Fibroblast of upper back skin (primary cell): ENCODE measurements at places on chromosomes 13 and 19.

GRCh38 chr19:47408156-47408938, 11.0 kb downstream of the MEIS3 start:
- no peak for DNase-seq

DNA sequence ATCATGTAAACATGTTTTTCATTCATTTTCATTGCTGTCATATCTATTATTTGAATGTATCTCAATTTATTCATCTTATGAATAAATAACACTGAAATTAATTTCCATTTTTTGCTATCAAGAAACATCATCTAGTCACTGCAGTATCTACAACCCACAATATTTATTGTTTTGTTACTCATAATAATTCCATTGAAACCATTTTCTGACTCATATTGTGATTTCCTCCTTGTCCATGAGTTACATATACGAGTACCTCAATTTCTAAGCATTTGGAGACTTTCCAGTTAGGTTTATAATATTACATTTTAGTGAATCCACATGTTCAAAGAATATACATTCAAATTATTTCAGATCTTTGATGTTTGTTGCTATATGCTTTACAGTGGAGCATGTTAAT, 1524.0 kb downstream of the SLITRK1 start:
- DNase-seq: peak; percentile 16

- DNase-seq: peak; percentile 61
Measured at GRCh38 chr13:79435561-79435990, 29.5 kb upstream of the RBM26 start.

DNA sequence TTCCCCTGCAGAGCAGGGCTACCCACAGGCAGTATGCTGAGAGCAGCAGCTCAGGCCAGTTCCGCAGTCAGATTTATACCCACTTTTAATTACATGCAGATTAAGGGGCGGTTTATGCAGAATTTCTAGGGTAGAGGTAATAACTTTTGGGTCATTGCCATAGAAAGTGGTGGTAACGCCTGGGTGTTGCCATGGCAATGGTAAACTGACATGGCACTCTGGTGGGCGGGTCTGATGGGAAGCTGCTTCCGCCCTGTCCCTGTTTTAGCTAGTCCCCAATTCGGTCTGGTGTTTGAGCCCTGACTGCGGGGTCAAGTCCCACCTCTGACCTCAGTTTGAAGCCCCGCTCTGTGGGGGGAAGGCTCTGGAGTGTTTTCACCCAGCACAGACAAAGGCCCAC, 141.1 kb upstream of the VSTM2B start:
- no peak for DNase-seq

- peak; percentile 38 for DNase-seq
Measured at GRCh38 chr13:52695856-52696255, 43.2 kb downstream of the SUGT1 start.

DNA sequence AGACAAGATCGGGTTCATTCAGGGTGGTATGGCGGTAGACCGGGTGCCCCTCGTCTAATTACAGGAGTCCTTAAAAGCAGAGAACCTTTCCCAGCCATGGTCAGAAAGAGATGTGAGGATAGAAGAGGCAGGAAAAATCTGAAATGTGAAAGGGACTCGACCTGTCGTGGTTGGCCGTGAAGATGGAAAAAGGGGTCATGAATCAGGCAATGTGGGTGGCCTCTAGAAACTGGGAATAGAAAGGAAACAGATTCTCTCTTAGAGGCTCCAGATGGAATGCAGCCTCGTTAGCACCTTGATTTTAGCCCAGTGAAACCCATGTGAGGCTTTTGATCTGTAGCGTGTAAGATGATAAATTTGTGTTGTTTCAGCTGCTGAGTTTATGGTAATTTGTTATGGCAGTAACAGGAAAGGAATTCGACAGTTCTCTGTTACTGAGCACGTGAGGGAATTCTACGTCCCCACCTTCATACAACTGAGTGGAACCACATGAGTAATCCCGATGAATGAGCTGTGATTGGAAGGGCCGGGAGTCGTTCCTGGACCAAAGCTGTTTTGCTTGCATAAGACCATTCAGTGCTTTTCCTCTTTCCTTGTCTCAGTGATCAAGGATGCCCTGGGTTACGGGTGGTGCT, 11.0 kb upstream of the CA11 start:
- DNase-seq: peak; percentile 82

DNA sequence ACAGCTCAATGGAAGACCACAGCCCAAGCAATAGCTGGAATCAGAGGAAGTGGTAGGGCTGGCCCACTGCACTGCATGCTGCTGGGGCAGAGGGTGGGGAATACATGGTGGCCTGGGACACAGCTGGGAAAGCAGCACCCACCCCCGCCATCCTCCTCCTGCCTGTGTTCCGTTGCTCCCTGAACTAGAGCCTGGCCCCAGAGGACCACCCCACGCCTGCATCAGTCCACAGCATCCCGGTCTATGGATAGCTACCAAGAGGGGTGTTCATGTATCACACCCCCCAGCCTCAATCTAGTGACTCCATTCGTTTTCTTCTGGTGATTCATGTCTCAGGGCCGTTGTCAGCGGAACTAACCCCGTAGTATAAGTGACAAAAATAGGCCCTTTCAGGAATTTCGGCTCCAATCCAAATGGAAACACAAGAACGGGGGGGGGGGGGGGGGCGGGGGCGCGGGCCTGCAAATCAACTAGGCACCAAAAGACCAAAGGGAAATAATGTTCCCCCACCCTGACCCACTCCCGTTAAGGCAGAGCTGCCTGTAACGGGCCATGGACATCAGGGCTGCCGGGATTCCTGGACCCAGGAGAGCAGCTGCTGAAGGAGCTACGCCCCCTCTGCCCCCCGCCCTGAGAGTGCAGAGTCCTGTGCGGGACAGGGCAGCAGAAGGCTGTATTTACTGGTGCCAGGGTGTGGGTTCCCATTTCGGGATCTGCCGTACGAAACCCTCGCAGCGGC, 18.9 kb upstream of the EPHX3 start:
- DNase-seq: peak; percentile 80

- no peak for DNase-seq
Measured at GRCh38 chr13:98239162-98240076, 62.4 kb upstream of the RNF113B start.

- no peak for DNase-seq
Measured at GRCh38 chr19:51364200-51365106, 1.7 kb downstream of the ETFB start.

DNA sequence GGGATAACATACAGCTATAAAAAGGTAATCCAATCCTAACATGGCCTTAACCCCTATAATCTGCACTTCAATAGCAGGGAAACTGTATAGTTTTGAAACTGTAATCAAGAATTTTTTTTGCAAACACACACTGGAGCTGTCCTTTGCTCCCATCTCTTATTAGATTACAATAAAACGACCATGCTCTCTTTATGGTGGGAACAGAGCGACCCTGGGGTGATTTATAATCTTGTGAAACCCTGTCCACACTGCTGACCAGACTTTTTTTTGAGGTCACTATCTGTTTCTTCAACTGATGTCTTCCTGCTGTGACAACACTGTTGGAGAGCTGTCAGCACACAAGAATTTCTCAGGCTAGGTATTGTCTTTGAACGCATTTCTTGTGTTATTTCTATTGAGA, 35.3 kb downstream of the DACH1 start:
- DNase-seq: no peak

DNA sequence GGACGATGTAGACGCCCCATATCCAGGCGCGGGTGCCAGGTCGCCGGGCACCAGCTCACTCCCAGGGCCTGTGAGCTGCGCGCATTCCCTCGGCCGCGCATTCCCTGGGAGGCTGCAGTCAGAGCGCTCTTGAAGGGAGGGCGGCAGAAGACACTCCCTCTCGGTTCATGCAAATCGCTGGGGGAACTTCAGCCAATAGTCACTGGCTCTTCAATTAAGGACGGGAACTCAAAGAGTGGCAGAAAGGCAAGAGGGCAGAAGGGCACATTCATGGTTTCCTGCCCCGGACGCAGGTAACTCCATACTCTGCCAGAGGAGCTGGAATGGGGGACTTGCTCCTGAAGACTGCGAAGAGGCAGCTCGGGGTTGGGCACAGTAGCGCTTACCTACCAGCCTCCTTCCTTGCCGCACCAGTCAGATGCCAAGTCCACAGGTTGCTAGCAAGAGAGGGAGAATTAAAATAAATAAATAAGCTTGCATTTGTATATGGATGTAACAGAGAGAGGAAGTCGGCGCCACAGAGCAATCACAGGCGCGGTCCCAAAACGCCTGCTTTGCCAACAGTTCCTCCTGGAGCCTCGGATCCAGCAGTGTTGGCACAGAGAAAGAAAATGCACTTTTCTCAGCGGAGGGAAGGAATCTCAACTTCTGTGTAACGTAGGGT, 459 bp downstream of the PCDH20 start:
- no peak for DNase-seq

- DNase-seq: peak; percentile 7
Measured at GRCh38 chr13:85549819-85550218, 249.4 kb downstream of the SLITRK6 start.

- no peak for DNase-seq
Measured at GRCh38 chr13:31282741-31283455, 83.1 kb downstream of the B3GLCT start.

DNA sequence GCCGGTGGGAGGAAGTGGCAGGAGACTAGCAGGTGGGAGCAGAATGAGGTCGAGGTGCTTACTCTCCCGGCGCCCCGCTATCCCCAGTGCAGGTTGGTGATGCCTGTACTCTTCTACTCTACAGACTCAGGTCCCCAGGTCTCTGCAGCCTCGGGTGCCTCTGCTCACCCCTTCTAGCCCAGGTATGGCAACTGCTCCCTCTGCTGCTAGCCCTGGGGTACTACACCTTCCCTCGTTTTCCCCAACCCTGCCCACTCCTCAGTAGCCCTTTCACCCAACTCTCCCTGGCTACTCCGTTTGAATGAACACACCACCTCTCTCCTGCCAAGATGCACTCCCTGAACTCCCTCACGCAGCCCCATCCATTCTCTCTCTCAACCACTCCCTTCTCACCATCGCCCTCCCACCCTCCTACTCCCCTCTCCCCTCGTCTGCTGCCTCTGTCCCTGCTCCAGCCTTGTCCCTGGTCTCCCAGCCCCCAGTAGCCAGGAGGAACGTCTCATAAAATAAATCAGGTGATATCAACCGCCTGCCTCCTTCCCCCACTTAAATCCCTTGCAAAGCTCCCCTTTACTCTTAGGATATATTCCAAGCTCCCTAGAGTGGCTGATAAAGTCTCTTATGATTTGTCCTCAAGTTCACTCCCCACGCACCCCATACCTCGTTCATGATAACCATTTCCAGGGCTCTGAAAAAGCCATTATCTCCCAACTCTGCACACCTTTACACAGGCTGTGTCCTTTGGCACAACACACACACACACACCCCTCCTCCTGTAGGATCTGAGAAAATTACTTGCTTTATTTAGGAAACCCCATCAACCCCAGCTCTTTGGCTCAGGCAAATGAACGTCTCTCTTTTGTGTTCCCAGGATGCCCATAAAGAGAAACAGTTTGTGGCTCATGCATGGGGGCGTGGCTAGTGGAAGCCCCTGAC, 8.2 kb upstream of the MEIS3 start:
- peak; percentile 65 for DNase-seq

GRCh38 chr13:97570442-97570841, 136.5 kb downstream of the RAP2A start:
- DNase-seq: no peak

DNA sequence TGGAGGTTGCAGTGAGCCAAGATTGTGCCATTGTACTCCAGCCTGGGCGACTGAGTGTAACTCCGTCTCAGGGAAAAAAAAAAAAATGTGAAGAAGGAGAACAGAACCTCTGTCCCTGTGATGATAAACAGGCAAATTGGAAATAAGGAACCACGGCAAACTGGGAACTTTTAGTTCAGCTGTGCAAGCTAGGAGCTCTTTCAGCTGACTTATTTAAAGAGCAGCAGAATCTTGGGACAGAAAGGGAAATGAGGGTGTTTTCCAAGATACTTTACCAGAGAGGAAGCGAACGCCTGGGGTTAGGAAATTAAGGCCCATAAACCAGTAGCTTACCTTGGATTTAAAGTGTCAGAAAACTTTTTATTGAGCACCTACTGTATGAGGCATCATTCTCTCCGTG, 3.0 kb upstream of the UPF1 start:
- no peak for DNase-seq

DNA sequence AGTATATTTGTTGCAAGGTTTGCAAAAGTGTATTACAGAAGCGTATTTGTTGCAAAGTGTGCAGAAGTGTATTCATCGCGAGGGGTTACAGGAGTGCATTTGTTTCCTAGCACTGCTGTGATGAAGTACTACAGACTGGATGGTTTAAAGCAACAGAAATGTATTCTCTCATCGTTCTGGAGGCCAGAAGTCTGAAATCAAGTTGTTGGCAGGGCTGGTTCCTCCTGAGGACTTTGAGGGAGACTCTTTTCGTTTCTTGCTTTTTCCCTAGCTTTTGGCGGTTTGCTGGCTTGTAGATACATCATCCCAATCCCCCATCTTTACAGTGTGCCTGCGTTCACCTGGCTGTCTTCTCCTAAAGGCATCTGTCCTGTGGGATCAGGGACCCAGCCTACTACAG, 127.9 kb upstream of the USP29 start:
- DNase-seq: no peak

DNA sequence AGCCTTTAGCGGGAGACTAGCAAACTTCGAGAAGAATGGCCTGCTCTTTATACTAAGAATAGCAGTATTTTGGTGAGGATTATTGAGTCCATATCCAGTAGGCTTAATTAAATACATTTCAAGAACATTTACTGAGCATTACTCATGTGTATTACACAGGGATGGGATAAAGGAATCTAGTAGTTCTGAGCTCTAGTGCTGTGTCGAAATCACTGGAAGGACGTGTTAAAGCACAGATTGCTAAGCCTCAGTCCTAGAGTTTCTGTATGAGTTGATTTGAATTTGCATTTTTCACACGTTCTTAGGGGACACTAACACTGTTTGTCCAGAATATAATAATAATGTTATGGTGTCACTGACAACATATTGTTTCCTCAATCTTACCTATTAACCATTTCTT, 9.0 kb downstream of the ZNF302 start:
- DNase-seq: no peak

DNA sequence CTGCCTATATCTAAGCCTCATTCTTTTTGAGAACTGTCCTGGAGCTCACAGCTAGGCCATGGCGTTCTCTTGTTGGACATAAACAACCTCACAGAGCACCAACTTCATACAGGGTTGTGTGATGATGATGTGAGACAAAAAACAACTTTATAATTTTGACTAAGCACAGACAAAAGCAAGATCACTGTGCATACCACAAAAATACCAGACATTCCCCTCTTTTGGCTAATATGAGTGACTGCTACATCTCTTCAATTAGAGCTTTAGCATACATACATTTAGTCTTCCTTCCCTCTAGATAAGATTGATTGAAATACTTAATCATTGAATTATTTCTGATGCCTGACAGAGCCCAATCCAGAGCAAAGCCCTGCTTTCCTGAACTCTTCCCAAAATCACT, 8.3 kb downstream of the MAB21L1 start:
- peak; percentile 67 for DNase-seq

GRCh38 chr19:50667759-50668231, 18.6 kb downstream of the C19orf81 start:
- no peak for DNase-seq

GRCh38 chr13:30319655-30320054, 12.3 kb upstream of the KATNAL1 start:
- no peak for DNase-seq

- no peak for DNase-seq
Measured at GRCh38 chr13:111639196-111639705, 318.8 kb downstream of the TEX29 start.
